ENCODE measurements at places on chromosomes 7 and 10.

- no peak for DNase-seq
Observed at GRCh38 chr10:15228426-15228825, 59.9 kb upstream of the NMT2 start.

DNA sequence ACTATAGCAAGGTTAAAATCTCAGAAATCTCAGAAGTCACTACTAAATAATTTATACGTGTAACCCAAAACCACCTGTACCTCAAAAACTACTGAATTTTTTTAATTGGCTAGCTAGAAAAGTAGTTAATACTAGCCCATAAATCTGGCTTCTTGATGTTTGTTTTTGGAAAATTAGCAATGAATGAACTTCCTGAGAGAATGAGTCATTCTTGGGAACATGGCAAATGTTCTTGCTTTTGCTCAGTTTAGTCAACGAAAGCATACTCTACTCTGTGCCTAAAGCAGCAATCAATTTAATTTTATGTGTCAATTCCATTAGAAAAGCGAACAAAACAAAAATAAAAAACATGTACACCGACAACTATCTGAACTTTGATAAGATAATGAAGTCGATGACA lies 69.2 kb downstream of the SEMA3E start:
- DNase-seq = no peak

DNA sequence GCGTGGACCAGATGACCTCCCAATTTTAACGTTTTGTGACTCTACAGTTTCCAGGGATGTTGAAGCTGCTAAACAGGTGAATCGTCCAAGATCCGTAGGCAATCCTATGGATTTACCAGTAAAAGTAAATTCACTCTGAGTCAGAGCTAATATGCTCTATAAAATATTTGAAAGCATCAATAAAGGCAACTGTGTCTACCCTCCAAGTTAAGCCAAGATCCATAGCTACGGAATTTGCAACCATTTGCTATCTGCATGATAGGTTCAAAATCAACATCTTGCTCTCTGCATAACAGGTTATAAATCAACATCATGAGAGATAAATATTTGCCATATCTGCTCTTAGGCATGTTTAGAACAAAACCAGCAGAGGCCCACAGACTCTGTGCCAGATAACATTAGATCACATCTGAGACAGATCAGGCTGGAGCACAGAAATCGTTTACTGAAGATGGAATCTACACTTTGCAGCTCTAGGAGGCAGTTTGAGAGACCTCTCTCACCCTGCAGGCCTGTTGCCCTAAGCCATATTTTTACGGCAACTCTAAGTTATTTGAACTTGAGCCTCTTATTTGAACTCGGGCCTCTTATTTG lies 80.7 kb upstream of the PDCD4 start:
- no peak for DNase-seq

DNA sequence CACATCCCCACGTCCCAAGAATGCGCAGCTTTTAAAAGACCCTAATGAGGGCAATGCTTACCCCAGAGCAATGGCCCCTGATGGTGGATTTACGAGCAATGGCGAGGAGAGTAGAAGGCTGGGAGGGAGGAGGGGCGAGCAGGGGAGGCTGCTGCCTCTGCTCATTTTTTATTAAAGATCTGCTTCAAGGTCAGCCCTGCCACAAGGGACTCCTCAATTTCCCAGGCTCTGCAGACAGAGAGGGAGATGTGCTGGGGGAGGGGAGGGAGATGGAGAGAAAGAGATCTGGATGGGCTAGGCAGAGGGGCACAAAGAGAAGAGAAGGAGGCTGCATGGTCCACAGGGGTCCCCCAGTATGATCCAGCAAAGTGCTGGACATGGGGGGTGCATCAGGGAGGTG lies 7.8 kb upstream of the SRRM3 start:
- no peak for DNase-seq

- no peak for DNase-seq
Observed at GRCh38 chr7:40879941-40880543, 745.2 kb downstream of the SUGCT start.

- no peak for DNase-seq
Observed at GRCh38 chr7:31457551-31457950, 56.3 kb upstream of the ITPRID1 start.

DNA sequence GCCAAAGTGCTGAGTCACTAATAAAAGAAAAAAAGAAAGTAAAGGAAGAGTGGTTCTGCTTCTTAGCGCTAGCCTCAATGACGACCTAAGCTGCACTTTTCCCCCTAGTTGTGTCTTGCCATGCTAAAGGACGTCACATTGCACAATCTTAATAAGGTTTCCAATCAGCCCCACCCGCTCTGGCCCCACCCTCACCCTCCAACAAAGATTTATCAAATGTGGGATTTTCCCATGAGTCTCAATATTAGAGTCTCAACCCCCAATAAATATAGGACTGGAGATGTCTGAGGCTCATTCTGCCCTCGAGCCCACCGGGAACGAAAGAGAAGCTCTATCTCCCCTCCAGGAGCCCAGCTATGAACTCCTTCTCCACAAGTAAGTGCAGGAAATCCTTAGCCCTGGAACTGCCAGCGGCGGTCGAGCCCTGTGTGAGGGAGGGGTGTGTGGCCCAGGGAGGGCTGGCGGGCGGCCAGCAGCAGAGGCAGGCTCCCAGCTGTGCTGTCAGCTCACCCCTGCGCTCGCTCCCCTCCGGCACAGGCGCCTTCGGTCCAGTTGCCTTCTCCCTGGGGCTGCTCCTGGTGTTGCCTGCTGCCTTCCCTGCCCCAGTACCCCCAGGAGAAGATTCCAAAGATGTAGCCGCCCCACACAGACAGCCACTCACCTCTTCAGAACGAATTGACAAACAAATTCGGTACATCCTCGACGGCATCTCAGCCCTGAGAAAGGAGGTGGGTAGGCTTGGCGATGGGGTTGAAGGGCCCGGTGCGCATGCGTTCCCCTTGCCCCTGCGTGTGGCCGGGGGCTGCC lies at the start of gene IL6:
Gene IL6, plus strand, starts transcription at position 294 of the 807 bp plus-strand sequence. Its CDS starts 63 bp downstream, at position 357.
- no peak for DNase-seq

- no peak for DNase-seq
Observed at GRCh38 chr7:132419542-132419941, 156.7 kb downstream of the PLXNA4 start.

DNA sequence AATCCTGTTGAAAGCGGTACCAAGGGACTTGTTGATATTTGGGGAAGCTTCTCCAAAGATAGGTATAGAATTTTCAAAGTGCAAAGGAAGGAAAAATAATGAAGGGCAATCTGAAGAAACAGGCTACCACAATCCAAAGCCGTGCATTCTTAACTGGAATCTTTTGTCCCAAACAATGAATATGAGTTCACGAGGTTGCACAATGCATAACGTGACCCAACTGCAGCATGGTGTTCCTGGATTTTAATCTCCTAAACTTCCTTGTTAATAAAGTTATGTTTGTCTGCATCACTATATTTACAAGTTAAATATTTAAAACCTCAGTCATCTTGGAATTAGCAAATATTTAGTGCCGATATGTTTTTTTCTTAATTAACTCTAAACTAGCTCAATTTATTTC lies 203.7 kb downstream of the WDR11 start:
- no peak for DNase-seq

- peak; percentile 13 for DNase-seq
Observed at GRCh38 chr7:73717991-73718405, 1.5 kb downstream of the STX1A start.

DNA sequence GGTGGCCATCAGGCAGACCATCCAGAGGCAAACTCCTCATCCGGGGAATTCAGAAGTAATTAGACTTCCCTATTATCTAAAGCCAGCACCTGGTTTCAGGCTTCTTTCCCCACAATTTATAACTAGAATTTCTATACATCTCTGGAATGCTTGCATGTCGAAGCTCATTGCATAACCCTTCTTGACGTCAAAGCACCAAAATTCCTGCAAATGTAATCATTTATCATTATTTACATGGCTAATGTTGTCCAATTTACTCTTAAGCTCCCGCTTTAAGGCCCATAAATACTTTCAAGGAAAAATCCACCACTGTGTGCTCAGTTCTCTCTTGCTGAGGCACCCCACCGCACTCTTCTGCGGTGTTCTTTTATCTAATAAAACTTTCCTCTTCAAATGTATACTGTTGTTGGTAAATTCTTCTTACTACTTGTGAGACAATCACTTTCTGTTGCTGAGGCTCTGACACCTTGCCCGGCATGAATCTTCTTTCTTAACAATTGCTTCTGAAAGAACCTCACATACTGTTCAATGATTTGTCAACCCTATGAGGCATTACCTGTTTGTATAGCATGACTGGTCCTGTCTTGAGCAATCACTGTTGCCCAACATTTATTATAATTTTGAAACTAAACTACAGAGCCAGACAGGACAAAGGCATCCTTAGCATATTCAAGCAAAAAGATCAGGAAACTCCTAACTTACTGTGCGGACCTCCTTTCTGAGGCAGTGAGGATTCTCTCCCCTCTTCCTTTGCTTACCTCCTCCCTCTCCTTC lies 17.4 kb upstream of the GPR141 start:
- no peak for DNase-seq

GRCh38 chr10:1159131-1160061 lies 103.2 kb downstream of the WDR37 start:
- no peak for DNase-seq

Measured in D721Med (cell line).